Activated CD4-positive, alpha-beta memory T cell treated with anti-CD3 and anti-CD28 coated beads, Interleukin-2, amount 10 ng/mL, durations not matched to agents 7 days and 5 days (primary cell): ENCODE measurements at places on chromosomes 4 and X. TPM values are rescaled to one million over a fixed set of nuclear protein-coding genes. Genes with fewer than 3 reads are reported as not detected.

DNA sequence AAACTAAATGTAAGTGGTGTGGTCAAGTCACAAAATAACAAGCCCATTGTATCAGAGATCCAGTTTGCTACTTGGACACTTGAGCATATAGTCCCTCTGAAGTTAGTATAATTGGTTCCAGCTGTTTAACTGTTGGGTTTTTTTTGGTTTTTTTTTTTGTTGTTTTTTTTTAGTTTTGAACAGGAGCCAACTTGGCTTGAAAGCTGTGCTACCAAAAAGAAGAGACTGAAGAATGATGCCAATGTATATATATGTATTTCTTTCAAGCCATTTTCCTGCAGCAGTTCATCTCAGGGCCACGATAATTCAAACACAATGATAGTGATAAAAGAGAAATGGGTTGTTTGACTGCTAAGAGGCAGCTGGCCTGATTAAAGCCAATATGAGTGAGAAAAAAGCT, 138.3 kb downstream of the PCDH18 start:
- H3K36me3 ChIP-seq, result no peaks in the 10 kb centered on the region
- H3K27ac ChIP-seq, result no peak overlapping the region
- DNase-seq, result no peak

DNA sequence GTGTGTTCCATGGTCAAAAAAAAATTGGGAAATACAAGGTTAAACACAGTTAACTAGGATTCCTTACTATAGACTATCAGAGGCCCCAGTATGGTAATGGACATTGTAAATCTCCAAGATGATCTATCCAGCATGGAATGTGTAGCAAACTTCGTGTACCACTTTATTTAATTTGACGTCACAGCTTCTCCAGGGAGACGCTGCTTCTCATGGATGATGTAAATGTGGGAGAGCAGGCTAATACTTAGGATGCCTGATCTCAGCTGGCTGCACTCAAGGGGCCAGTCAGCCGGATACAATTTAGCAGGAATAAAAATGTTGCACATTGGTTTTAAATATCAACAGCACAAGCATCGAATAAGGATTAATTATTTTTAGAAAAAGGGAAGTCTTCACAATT, 111.7 kb upstream of the HPF1 start:
- no peaks in the 10 kb centered on the region for H3K36me3 ChIP-seq
- no peak overlapping the region for H3K4me3 ChIP-seq
- H3K27me3 ChIP-seq, result peaks cover 5% of the 10 kb centered on the region
- H3K27ac ChIP-seq, result no peak overlapping the region
- DNase-seq, result no peak
- no peaks in the 10 kb centered on the region for H3K4me1 ChIP-seq

The SPARCL1 gene
- total RNA-seq, result not detected

- H3K27me3 ChIP-seq, result no peaks in the 10 kb centered on the region
- peaks cover 6% of the 10 kb centered on the region for H3K36me3 ChIP-seq
- H3K4me1 ChIP-seq, result peaks cover 16% of the 10 kb centered on the region
These were observed 121.0 kb downstream of the PPA2 start for GRCh38 chr4:105352826-105353225.

DNA sequence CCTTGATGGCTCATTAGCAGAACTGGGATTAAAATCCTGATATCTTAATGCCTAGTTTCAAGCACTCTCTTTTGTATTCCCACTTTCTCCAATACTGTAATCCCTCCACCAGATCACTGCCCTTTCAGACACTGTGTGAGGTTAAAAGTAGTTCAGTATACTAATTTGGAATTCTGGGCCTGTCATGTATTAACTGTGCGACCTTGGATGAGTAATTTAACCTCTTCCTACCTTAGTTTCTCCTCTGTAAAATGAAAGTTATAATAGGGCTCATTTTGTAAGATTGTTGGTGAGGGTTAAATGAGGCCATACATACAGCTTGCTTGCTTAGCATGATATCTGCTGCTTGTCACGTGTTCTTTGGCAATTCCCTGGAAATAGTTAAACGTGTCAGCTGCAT, 207.3 kb upstream of the HS3ST1 start:
- no peaks in the 10 kb centered on the region for H3K27me3 ChIP-seq
- no peaks in the 10 kb centered on the region for H3K36me3 ChIP-seq
- no peaks in the 10 kb centered on the region for H3K4me1 ChIP-seq

GRCh38 chrX:30270639-30271038, 23.7 kb downstream of the MAGEB1 start:
- no peaks in the 10 kb centered on the region for H3K4me1 ChIP-seq
- no peaks in the 10 kb centered on the region for H3K27me3 ChIP-seq
- no peak overlapping the region for H3K27ac ChIP-seq
- no peak overlapping the region for H3K4me3 ChIP-seq

The DCHS2 gene
- total RNA-seq, result not detected

The CXCL3 gene
- not detected for total RNA-seq

GRCh38 chr4:56102601-56103000, 153.9 kb downstream of the CEP135 start:
- peaks cover 11% of the 10 kb centered on the region for H3K27me3 ChIP-seq
- DNase-seq, result no peak
- no peak overlapping the region for H3K4me3 ChIP-seq
- H3K36me3 ChIP-seq, result no peaks in the 10 kb centered on the region
- no peaks in the 10 kb centered on the region for H3K4me1 ChIP-seq

DNA sequence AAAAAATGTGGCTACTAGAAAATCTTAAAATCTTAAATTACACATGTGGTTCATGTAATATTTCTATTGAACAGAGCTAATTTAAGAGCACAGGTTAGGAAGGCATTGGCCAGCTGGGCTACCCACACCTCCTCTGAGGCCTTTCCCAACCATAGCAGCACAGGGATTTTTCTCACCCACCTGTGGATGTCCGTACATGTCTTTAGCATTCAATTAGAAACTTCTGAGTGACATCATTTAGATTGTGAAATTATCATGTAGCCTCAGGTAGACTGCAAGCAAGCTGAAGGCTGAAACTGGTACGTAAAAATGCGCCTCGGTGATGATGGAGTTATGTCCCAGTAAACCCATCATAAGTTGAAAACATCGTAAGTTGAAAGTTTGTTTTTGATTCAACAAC, 31.2 kb downstream of the SCARB2 start:
- no peaks in the 10 kb centered on the region for H3K27me3 ChIP-seq
- H3K36me3 ChIP-seq, result no peaks in the 10 kb centered on the region
- no peak for DNase-seq
- H3K4me3 ChIP-seq, result no peak overlapping the region

- H3K27ac ChIP-seq, result no peak overlapping the region
- no peaks in the 10 kb centered on the region for H3K27me3 ChIP-seq
- H3K4me3 ChIP-seq, result no peak overlapping the region
These were observed 51.5 kb upstream of the ARHGAP24 start for GRCh38 chr4:85423431-85423830.
